HFF-Myc (cell line): ENCODE measurements at places on chromosomes 7 and 10.

- DNase-seq, result peak; percentile 39
These were observed 19.6 kb upstream of the CFAP46 start for GRCh38 chr10:132961787-132962622.

DNA sequence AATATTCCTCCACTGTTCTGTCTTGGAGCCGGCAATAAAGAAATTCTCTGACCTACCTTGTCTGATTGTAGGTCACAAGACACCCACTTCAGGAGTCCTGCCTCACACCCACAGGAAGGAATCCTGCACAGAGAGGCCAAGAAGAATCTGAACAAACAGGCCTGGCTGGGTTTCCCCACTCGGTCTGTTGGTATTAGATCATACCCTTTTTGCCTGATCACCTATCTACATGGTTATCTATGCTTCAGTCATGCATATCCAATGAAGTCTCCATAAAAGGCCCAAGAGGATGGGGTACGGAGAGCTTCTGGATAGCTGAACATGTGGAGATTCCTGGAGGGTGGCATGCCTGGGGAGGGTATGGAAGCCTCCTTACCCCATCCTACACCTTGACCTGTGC lies 12.3 kb downstream of the OGDH start:
- DNase-seq, result no peak

- no peak for DNase-seq
These were observed 375.5 kb downstream of the TCERG1L start for GRCh38 chr10:130935897-130936550.

GRCh38 chr10:23338886-23339285 lies 5.7 kb downstream of the C10orf67 start:
- DNase-seq, result no peak

- DNase-seq, result no peak
These were observed 225.7 kb upstream of the NPVF start for GRCh38 chr7:25454020-25454419.

DNA sequence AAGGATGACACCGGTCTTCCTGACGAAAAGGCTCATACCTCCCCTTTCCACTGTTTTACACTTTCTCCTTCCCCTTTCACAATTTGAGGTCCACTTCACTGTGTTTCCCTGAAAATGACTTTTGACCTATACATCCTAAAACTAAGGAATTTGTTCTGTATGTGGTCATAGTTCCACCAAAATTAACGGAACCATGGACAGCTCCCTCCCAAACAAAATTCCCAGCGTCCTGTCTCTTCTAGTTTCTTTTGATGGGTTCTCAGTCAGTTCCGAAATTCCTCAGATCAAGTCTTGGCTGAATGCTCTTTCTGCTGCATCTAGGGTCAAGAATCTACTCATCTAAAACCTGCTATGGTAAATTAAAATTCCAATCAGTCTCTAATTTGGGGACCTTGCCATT lies 1191.9 kb downstream of the CNTNAP2 start:
- DNase-seq, result no peak
